ENCODE measurements at places on chromosomes 5 and 9.

DNA sequence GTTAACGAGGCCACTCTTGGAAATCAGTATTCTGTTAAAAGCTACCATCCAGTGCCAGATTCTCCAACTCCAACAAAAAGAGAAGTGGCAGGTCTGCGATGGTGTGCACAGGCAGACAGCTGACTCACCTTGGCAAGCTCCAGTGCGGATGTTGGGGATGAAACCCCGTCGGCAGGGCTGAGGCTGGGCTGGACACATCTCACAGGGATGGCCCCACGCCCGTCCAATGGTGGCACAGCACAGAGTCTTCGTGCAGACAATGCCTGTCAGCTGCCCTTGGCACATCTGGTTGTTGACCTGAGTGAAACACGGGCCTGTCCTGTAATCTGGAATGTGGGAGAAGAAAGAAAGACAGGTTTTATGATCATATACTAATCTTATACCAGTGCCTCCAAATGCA is 73.4 kb downstream of the FBN2 start:
- no peak for DNase-seq

- no peak for DNase-seq
Measured at GRCh38 chr5:59095480-59095879, 512.6 kb downstream of the RAB3C start.

DNA sequence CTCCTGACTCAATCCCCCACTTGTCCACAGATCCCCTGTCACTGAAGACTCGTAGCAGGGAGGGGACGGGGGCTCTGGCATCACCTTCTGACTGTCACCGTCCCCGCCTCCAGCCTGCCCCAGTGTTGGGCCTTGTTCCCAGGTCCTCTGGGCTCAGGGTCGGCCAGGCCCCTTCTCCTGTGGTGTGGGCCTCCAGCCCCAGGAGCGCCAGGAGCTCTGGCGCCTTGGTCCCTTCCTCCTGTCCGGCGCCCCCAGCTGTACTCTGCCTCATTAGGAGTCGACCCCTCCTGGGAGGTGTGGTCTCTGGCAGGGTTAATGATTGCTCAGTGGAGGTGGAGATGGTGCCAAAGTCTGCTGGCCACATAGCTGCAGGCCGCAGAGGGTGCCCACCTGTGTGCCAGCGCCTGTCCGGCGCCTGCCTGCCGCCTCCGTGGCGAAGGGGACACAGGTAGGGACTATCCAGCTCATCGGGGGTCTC is at the start of gene CDHR2:
TSS of gene CDHR2 (plus strand) at position 376 of the 478 bp plus-strand sequence. CDS start 16,011 bp downstream, outside the sequence.
- DNase-seq = no peak

GRCh38 chr9:15333376-15333881 is 26.4 kb upstream of the TTC39B start:
- no peak for DNase-seq

- DNase-seq = no peak
Measured at GRCh38 chr9:137307255-137308056, 5.4 kb upstream of the NRARP start.

GRCh38 chr9:6844267-6844666 is 86.5 kb downstream of the KDM4C start:
- DNase-seq = no peak

DNA sequence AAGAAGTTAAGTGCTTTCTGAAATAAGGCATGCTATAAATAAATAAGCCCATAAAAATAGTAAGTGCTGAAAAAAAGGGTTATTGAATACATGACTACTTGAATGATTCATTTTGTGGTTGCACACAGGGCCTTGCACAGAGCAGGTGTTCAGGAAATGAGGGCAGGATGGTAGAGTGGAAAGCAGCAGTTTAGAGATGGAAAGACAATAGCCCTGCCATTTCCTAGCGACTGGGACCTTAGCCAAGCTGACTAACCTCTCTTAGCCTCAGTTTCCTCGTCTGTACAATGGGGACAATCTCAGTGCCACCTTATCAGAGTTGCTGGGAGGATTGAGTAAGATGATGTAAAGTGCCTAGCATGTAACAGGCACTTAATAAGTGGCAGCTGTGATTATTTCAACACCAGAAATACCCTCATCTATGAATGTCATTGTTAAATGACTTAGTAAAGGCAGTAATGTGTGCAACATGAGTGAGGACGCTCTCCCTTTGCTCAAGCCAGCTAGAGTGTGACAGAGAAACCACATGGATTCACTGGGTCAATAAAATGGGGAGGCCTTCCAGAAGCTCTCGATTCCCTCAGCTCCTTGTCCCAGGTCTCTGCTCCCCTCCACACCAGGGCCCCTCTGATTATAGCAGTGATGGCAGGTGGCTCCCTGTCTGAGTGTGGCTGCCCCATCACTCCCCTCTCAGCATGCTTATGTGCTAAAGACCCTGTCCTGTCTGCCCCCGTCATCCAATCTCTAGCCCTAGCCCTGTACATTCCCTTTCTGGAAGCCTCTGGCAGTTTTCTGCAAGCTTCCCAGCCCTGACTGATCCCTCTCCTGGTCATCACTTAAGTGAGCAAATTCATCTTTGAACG is 16.0 kb upstream of the PHF19 start:
- DNase-seq = peak; percentile 61

GRCh38 chr5:152061095-152061494 is 136.4 kb upstream of the GLRA1 start:
- no peak for DNase-seq

GRCh38 chr9:250039-250438 is 35.4 kb downstream of the DOCK8 start:
- no peak for DNase-seq

DNA sequence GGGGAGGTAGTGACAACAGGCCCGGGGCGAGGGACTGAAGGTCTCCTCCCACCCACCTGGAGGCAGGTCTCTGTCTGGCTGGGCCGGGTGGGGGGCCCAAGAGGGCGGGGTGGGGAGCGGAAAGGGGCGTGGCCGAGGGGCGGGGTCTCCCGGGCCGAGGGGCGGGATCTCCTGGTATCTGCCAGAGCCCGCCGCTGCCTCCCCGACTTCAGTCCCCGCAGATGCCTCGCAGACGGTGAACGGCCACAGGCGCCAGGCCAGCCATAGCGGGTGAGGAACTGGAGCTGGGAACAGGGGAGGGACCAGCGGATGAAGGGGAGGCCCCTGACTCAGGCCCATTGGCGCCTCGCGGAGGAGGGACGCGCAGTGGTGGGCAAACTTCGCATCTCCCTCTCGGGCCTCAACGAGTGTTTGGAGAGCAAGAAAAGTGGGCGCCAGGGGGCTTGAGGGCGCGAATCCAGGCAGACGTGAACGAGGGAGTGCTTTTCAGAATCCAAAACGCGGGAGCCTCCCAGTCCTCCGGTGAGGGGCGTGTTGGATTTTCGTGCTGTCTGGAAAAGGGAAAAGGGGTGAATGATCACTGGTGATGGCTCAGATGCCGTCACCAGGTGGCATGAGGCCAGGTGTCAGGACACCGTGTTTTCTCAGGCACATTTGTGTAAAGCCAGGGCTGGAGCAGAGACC is at the start of gene ADGRD2:
TSS of gene ADGRD2 (plus strand) at position 211 of the 684 bp plus-strand sequence. CDS start 1,216 bp downstream, outside the sequence.
- peak; percentile 49 for DNase-seq

GRCh38 chr9:123299558-123300126 is 31.3 kb upstream of the STRBP start:
- no peak for DNase-seq

DNA sequence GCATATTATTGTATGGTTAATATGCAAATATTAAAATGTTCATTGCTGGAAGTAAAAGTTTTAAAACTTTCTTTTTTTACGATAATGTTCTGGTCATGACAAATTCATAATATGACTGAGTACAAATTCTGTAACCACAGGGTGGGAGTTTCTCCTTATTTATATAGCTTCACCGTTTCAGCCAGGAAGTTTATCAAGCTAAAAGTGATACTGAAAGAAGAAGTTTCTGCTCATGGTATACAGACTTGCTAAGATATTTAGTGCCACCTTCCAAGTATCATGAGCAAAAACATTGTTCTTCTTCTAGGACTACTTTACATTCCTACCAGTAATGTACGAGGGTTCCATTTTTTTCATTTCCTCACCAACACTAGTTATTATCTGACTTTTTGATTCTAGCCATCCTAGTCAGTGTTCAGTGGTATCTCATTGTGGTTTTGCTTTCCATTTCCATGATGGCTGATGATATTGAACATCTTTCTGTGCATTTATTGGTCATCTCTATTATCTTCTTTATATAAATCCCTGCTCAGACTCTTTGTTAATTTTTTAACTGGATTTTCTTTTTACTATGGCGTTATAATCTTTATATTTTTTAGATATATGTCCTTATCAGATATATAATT is 94.2 kb upstream of the PRRC1 start:
- no peak for DNase-seq

GRCh38 chr5:21809611-21810010 is 1043.5 kb downstream of the CDH12 start:
- no peak for DNase-seq

GRCh38 chr9:68749579-68750159 is 44.6 kb downstream of the PIP5K1B start:
- DNase-seq = no peak

- no peak for DNase-seq
Measured at GRCh38 chr5:167802755-167803431, 488.6 kb upstream of the WWC1 start.

GRCh38 chr5:96851312-96852062 is 24.8 kb upstream of the ERAP2 start:
- DNase-seq = no peak

DNA sequence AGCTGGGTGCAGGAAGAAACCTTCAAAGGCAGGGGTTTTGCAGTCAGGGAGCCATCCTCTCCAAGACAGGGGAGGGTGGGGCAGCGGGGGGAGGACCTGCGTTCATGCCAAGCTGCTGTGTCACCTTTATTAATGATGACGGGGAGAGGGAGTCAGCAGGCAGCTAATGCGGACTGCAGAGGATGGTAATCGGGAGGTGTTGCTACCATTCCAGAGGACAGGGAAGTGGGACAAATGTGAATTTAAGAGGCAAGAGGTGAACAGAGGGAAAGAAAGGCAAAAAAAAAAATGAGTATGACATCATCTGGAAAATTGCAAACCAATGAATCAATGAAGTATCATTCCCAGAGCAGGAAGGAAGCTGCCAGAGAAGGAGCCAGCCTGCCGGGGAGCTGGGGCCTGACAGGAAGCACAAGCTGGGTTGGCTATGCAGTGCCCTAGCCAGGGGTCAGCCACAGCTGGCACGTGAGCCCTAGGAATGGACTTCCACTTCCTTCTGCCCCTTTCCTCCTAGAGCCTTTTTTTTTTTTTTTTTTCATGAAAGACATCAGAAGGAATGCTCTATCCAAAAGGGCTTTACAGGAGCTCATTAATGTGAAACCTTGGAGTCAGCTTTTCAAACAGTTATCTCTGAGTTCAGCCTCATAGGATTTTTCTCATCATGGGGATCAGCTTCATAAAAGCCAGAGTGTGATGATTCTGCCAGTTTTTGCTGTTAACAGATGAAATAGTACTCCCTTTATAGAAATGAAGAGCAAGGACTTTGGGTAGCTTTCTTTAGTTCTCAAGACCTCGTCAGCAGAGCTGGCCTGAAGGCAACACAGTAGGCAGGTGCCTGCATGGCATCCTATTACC is 9.2 kb downstream of the INSYN2B start:
- DNase-seq = no peak

DNA sequence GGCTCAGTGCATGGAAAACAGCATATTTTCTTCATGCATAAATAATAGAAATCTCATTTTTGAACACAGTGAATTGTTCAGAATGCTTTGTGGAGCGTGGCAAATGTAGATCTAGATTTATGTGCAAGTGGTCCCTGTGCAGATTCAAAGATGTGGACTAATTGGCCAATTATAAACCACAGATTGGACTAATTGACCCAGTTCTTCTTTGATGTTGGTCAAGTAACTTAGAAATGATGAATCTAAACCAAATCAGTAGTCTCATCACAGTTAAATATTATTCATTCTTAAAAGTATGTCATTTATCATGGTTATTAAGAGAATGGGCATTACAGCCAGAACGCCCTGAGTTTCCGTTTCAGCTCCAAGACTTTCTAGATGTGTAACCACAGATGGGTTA is 11.7 kb upstream of the PDE4D start:
- DNase-seq = no peak
